Activated CD4-positive, alpha-beta T cell treated with anti-CD3 and anti-CD28 coated beads for 48 hours (primary cell): ENCODE measurements at places on chromosomes 2 and 18.

- peak; percentile 76 for DNase-seq
These were observed 71.7 kb downstream of the NCAPH start for GRCh38 chr2:96407041-96407918.

GRCh38 chr2:35415942-35416341 lies 939.6 kb upstream of the CRIM1 start:
- no peak for DNase-seq

DNA sequence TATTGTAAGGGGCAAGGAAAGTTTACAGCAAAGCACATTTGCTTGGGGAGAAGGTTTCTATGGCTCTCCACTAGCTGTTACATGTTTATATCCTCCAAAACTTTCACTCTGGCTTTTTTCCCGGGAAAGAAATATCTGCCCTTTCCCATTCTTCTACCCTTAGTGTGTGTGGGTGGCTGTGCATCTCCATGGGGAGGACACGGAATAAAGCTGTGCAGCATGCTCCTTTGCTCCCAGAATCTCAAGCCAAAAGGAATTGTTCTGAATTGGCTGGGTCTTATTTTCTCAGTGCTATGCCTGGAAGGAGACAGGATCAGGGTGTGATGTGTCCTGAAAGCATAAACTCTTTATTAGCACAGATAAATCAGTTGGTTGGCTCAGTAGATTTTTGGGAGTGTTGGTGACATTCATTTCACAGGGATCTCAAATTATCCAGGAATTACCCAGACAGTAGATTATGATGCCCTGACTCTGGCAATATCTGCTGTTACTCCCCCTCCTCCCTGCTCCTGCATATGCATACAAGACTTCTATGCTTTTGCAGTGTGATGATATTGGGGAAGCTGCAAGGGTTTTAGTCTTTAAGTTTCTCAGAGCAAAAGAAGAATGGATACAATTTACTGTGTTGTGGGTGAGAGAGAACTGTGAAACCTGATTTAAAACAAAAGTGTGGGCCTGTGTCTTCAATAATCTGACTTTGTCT lies 63.1 kb downstream of the PARD3B start:
- DNase-seq, result no peak

DNA sequence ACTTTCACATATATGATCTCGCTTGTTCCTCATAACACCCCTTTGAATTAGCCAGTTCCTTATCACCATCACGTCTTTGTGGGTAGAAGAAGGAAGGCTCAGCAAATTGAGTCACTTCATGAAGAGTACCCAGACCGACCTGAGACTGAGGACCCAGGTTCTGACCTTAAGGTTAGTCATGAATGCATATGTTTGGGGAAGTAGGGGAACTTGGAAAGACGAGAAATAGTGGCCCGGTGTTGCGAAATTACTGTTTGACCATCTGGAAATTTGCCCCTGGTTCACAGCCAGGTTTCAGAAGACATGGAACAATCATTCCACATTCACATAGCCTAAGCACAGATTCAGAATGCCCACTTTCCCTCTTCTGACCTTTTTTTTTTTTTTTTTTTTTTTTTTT lies 59.8 kb downstream of the MEIS1 start:
- no peak for DNase-seq

GRCh38 chr2:238106339-238106697 lies 6.2 kb downstream of the ESPNL start:
- no peak for DNase-seq

DNA sequence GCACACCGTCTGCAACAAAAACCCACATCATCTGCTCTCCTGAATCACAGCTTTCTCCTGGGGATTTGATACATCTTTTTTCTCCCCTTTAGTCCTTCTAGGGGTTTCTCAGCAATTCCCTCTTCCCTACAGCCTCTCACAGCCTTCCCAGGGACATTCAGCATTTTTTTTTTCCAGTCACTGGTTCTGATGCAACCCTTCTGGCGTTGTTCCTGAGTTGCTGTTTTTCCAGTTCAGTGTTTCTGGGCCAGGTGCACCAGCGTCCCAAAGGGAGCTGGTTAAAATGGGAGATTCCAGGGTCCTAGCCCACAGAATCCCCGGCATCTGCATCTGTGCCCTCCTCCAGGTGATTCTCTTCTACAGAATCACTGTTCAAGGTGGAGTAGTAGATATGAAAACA lies 36.1 kb downstream of the ADCY3 start:
- no peak for DNase-seq

GRCh38 chr2:169573974-169574299 lies 272 bp upstream of the FASTKD1 start:
- no peak for DNase-seq

- DNase-seq, result no peak
These were observed 7.4 kb downstream of the TMEM127 start for GRCh38 chr2:96258166-96259022.

GRCh38 chr2:134154246-134154645 lies 99.6 kb upstream of the MGAT5 start:
- no peak for DNase-seq

DNA sequence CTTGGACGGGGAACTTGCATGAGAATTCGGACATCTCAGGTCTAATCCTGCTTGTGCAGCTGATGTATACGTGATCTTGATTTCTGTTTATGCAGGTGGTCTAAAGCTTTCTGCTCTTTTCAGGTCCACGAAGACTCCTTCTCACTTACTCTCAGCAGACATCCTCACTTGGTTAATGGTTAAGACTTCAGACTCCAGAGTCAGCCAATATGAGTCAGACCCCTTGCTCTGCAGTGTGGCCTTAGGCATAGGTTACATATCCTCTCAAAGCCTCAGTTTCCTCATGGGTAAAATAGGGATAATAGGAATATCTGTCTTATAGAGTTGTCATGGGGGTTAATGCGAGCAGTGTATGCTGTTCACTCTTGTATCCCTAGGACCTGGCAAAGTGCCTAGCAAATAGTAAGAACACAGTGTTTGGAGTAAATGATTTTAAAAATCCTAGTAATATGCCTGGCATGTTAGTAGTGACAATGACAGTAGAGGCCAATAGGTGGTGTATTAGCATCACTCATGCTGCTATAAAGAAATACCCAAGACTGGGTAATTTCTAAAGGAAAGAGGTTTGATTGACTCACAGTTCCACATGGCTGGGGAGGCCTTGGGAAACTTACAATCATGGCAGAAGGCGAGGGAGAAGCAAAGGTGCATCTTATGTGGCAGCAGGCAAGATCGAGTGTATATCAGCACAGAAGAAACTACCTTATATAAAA lies 42.3 kb downstream of the XRCC5 start:
- no peak for DNase-seq

GRCh38 chr2:196649202-196649601 lies 9.7 kb downstream of the CCDC150 start:
- no peak for DNase-seq

- no peak for DNase-seq
These were observed 68.7 kb upstream of the ACSL3 start for GRCh38 chr2:222792001-222792611.

DNA sequence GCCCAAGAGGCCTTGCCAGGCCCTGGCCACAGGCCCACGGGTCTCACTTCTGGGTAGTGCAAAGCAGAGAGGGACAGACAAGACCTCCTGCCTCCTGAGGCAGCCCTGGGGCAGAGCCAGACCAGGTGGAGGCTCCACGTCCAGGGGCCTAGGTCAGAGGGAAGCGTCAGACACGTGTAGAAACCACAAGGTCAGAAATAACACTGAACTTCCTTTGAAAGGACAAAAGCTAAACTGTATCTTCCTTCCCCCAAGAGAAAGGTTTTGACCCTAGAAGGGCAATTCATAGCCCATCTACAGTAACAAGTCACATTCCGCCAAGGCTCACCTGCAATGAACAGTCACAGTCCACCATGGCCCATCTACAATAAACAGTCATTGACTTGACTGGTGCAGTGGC lies 17.9 kb downstream of the SDC1 start:
- no peak for DNase-seq

DNA sequence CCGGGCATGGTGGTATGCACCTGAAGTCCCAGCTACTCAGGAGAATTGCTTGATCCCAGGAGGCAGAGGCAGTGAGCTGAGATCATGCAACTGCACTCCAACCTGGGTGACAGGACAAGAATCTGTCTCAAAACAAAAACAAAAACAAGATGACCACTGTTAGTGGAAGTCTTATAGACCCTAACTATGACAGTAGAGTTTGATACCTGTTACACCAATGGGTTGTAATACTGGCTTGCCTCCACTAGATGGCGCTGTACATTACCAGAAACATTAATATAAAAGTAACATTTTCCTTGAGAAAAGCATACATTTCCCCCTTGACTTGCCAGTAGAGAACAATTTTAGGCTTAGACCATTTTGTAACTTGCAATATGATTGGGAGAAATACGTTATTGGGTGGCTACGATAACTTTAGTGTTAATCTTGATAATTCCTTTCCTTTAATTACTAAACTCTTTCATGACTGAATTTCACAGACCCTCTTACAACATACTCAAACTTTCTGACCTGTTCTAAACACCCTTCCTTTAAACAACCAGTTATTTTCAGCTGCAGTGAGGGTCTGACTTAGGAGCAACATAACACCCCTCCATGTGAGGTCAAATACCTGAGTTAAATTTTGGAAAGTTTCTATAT lies 19.5 kb downstream of the SLC25A52 start:
- DNase-seq, result peak; percentile 67

GRCh38 chr18:45995461-45995860 lies 28.3 kb upstream of the EPG5 start:
- no peak for DNase-seq

- DNase-seq, result no peak
These were observed 178.2 kb downstream of the PLCL1 start for GRCh38 chr2:197982565-197982964.

DNA sequence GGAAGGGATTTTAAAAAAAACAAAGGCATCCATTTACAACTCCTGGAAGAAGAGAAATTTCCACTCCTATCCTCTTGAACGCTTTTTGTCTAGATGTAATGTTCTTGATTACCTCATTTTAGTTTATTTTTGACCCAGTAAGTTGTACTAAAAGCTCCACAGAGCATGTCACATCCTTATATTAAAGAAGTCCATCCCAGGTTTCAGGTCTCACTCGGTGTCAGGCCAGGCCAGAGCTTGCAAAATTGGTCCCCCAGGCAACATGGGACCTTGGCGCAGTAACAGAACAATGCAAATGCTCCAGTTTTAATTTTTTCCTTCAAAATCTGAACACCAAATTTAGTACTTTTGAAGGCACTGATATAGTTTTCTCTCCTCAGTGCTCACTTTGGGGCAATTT lies 218.4 kb upstream of the REV1 start:
- DNase-seq, result no peak

- no peak for DNase-seq
These were observed 190.7 kb downstream of the INSIG2 start for GRCh38 chr2:118279005-118279404.

GRCh38 chr2:167718560-167718959 lies 528.8 kb downstream of the STK39 start:
- no peak for DNase-seq

- no peak for DNase-seq
These were observed 1.7 kb downstream of the CYBRD1 start for GRCh38 chr2:171524018-171524401.

DNA sequence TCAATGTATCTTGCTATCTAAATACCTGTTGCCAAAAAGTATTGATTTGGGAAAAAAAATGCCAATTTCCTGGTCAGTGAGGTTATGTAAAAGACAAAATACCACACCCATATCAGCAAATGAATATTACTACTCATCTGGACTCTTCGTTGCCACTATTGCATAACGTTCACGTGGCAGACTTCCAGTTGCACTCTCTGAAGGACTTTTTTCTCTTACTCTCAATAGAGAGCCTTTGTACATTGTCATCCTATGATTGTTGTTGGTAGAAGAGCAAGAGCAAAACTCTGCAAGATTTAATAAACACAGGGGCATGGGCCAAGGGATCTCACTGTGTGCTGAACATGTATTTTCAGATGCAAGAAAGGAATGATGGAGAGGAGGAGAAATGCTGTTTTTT lies 689.8 kb downstream of the MBD2 start:
- DNase-seq, result no peak

DNA sequence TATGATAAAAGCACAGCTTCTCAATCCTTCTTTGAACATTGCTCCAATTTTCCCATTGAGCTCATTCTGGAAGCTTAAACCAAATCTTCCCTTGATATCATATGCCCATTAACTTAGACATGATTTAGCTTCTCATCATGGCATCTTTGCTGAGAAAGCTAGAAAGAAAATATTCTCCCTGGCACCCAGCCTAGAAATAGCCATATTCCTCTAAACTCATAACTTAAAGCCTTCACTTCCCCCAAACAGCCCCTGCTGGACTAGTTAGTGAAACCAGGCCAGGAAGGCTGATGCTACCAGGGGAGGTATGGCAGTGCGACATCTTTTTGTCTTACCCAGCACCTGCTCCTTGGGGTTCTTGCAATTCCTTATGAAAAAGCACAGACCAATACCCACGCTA lies 4.3 kb downstream of the AAK1 start:
- no peak for DNase-seq

GRCh38 chr2:47551800-47552525 lies 149.0 kb downstream of the MSH2 start:
- no peak for DNase-seq

GRCh38 chr18:46676182-46676835 lies 19.3 kb upstream of the LOXHD1 start:
- DNase-seq, result no peak

- DNase-seq, result no peak
These were observed 10.2 kb downstream of the TPGS2 start for GRCh38 chr18:36818652-36819051.

DNA sequence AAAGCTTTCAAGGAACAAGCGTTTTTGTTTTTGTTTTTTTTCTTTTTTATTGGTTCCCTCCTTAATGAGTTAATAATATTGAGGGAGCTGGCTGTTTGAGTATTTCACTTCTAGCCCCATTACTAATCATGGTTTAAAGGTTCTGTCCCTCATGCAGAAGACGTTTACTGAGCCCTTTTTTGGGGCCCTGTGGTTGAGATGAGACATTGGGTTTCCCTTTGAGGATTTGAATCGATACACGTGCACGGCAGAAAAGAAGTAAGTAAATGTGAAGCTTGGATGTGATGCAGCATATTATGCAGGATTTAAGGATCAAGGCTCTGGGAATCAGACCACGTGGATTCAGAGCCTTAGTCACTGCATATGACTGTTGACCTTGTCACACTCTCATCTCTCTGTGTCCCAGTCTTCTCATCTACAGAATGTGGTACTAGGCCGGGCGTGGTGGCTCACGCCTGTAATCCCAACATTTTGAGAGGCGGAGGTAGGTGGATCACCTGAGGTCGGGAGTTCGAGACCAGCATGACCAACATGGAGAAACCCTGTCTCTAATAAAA lies 1.0 kb upstream of the CHST10 start:
- no peak for DNase-seq
